NCI-H524 (cell line): ENCODE measurements at places on chromosomes 3 and 15.

DNA sequence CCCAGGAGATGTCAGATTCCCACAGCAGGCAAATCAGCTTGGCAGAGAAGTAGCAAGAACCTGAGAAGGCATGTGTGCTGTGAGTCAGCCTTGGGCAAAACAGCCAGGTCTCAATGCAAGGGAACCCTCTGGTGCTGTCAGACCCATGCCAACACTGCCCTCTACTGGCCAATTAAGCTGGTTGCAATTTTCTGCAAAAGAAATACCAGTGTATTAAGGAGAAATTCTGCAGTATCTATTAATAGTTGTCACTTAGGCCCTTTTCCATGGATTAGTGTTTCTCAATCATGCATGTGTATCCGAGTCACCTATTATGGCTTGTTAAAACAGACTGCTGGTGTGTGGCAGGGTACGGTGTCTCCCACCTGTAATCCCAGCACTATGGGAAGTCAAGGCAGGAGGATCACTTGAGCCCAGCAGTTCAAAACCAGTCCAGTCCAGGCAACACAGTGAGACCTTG is 26.2 kb downstream of the MAP4 start:
- peak; percentile 70 for DNase-seq

DNA sequence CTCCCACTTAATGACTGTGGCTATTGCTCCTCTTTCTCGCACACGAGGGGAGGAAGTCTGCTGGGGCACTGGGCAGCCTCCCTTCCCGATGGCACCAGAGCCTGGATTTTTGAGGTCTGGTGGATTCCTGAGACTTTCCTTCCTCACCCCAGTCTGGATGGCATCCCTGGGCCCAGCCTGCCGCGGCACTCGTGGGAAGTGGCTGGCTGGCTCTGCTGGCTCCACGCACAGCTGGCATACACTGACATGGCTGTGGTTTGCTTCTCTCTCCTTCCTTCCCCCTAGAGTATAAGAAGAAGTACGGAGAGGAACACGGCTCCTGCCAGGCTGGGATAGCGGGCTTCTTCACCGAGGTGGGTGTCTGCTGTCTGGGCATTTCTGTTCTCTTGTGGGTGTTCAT is 319.8 kb upstream of the LRRFIP2 start:
- no peak for DNase-seq

GRCh38 chr3:73437828-73438227 is 186.9 kb downstream of the PDZRN3 start:
- no peak for DNase-seq

GRCh38 chr3:121651684-121652083 is 9.0 kb downstream of the HCLS1 start:
- no peak for DNase-seq

- DNase-seq: peak; percentile 38
These were observed 61.9 kb downstream of the ISL2 start for GRCh38 chr15:76398317-76399104.

DNA sequence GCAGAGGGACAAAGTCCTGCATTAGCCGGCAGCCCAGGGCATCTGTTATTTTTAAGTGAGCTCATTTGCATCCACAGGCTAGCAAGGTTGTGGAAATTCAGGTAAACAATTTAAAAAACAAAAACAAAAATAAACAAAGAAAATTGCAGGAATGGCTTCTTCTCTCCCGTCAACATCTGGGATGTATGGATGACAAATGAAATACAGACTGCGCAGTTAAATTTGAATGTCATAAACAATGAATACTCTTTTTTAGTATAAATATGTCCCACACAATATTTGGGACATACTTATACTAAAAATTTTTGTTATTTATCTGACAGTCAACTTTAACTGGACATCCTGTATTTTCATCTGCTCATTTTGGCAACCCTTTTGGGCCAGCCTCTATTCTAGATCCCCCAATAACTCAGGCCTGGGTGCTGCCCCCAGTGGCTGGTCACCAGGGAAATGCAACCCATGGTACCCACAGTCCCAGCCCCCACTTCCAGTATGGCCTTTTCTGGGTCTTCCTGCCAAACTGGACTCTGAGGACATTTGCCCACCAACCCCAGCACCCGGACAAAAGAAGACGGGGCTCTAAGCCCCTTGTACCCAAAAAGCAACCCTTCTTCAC is 12.7 kb downstream of the GRM2 start:
- DNase-seq: no peak

- no peak for DNase-seq
These were observed 73.0 kb downstream of the SPRED1 start for GRCh38 chr15:38325648-38325990.

GRCh38 chr15:56920367-56920627 is 1.9 kb downstream of the TCF12 start:
- peak; percentile 36 for DNase-seq

GRCh38 chr3:184117636-184118035 is 17.5 kb upstream of the EIF2B5 start:
- no peak for DNase-seq

- DNase-seq: no peak
These were observed 120.8 kb upstream of the MCTP2 start for GRCh38 chr15:94110476-94111130.

DNA sequence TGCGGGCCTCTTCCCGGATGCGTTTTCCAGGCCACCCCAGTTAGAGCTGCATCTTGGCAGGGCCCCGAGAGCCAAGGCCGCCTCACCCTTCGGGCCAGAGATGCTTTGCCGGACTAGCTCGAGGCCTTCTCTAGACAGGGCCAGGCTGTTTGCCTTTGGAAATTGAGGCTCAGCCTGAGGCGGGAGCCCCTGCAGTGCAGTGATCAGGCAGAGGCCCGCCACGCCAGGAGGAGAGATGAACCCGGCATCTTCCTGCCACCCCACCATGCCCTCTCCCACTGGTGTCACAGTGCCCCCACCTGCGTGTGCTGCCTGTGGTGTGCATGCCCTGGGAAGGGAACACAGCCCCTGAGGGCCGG is 8.9 kb upstream of the ROPN1B start:
- DNase-seq: no peak
